ENCODE measurements at places on chromosomes 2 and 18. TPM values are rescaled to one million over a fixed set of nuclear protein-coding genes. Genes with fewer than 3 reads are reported as not detected.
A peak's percentile ranks its signal among the peaks of the same experiment; 100 is the strongest.

GNAL gene
- total RNA-seq = 3.0 TPM

CCDC178 gene
- total RNA-seq = not detected

BMP10 gene
- total RNA-seq = not detected

VWC2L gene
- not detected for total RNA-seq

RAMP1 gene
- 4.8 TPM for total RNA-seq

SCYGR4 gene
- not detected for total RNA-seq

DPP10 gene
- total RNA-seq = not detected

GAL3ST2 gene
- not detected for total RNA-seq

MSGN1 gene
- not detected for total RNA-seq

ADI1 gene
- 77.7 TPM for total RNA-seq

DNA sequence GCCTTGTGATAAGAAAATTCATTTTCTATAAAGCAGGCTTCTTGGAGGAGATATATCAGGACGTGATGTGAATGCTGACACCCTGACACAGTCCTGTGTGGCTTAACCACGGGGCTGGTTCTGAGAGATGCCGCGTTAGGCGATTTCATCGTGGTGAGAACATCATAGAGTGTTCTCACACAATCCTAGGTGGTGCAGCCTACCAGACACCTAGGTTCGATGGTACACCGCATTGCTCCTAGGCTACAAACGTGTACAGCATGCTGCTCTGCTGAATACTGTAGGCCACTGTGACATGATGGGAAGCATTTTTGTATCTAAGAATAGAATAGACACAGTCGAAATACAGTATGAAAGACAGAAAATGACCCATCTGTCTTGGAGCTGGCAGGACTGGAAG lies 82.5 kb downstream of the TNFRSF11A start:
- no peaks in the 10 kb centered on the region for H3K27me3 ChIP-seq
- no peak overlapping the region for H3K4me3 ChIP-seq
- DNase-seq = no peak
- no peak overlapping the region for H3K27ac ChIP-seq
- H3K36me3 ChIP-seq = no peaks in the 10 kb centered on the region

DNA sequence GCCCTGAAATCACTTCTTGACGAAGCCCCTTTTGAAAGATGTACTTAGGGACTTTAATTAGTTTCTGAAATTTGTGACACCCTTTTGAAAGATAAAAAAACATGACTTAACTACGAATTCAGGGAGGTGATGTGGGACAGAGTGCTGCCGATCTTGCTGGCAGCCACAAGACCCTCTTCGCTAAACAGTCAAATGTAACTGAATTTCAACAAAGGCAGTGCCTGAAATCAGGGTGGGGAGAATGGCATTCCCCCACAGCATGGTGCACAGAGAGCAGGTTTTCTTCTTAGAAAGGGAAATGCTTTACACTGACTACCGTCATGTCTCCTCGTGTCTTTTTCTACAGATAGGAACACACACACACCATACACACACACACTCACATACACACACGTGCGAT lies 640.2 kb upstream of the POU3F3 start:
- H3K4me3 ChIP-seq = no peak overlapping the region
- H3K4me1 ChIP-seq = no peaks in the 10 kb centered on the region
- no peaks in the 10 kb centered on the region for H3K36me3 ChIP-seq
- H3K27me3 ChIP-seq = no peaks in the 10 kb centered on the region
- no peak for DNase-seq
- H3K27ac ChIP-seq = no peak overlapping the region

DNA sequence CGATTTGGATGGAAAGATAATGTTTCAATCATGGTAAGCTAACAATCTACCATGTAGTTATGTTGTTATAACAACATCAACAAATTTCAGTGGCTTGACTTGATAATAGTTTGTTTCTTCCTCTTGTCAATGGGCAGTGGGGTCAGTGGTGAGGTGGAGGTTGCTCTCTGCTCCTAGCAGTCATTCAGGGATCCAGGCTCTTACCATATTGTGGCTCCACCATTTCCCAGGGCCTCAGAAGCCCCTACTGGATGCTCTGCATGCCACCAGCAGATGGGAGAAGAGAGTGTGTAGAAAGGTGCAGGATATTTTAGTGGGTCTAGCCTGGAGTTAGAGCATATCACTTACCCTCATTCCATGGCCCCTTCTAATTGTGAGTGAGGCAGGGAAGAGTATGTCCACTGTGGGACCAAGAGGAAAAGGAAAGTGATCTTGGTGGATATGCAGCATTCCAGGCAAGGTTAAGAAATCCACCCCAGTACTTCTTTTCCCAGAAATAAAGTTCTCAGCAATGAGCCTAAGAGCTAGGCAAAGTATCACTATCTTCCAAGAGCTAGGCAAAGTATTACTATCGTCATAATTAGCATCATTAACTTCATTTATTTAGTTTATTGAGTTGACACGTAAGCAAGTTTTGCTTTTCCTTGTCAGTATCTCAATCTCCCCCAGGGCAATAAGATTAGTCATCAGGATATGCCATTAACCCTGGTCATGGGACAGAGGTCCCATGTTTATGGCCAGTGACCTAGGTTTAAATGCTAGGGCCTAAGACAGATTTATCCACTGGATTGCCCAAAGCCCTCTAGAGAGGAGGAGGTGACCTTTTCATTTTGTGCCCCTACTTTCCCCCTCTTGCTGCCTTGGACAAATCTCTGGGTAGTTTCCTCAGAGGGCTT lies 4.2 kb upstream of the IWS1 start:
- no peak overlapping the region for H3K4me3 ChIP-seq

DNA sequence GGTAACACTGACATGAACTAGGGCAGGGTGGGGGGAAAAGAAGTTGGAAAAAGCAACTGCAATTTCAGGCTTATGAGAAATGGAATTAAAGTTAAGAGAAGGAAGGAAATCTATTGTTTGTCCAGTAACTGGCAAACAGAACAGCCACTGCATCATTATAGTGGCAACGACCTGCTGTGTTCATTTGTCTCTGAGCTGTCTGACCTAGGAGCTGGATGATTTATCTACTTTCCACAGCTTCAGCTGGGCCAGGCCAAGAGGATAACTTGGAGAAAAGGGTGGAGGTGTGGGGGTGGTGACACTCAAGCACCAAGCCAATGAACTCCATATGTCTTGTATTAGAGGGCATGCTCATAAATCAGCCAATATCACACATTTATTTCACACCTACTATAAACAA lies 291.5 kb upstream of the KLHL29 start:
- no peak overlapping the region for H3K27ac ChIP-seq
- H3K4me1 ChIP-seq = no peaks in the 10 kb centered on the region
- no peak for DNase-seq
- no peaks in the 10 kb centered on the region for H3K36me3 ChIP-seq
- H3K4me3 ChIP-seq = no peak overlapping the region

- peaks cover 86% of the 10 kb centered on the region for H3K27me3 ChIP-seq
- no peaks in the 10 kb centered on the region for H3K36me3 ChIP-seq
- H3K4me1 ChIP-seq = no peaks in the 10 kb centered on the region
- H3K4me3 ChIP-seq = no peak overlapping the region
Measured at GRCh38 chr2:176072951-176073904, 10.5 kb downstream of the EVX2 start.

DNA sequence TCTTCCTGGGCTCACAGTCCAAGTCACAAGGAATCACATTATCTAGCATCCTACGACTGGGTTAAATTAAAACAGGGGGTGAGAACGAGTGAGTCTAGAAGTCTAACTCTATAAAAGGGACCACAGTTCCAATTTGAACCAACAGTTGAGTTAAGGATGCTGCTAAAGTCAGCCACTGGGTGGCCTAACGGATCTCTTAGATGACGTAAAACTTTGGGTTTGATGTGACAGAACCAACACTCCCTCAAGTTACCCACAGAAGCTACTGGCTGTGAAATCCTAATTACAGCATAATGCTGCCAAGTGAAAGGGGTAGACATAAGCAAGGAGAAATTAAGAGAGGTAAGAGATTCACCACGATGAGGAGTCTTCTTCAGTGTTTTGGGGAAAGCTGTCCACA lies 32.7 kb upstream of the RUFY4 start:
- H3K36me3 ChIP-seq = no peaks in the 10 kb centered on the region
- H3K27me3 ChIP-seq = peaks cover 35% of the 10 kb centered on the region
- H3K4me3 ChIP-seq = no peak overlapping the region
- no peaks in the 10 kb centered on the region for H3K4me1 ChIP-seq

DNA sequence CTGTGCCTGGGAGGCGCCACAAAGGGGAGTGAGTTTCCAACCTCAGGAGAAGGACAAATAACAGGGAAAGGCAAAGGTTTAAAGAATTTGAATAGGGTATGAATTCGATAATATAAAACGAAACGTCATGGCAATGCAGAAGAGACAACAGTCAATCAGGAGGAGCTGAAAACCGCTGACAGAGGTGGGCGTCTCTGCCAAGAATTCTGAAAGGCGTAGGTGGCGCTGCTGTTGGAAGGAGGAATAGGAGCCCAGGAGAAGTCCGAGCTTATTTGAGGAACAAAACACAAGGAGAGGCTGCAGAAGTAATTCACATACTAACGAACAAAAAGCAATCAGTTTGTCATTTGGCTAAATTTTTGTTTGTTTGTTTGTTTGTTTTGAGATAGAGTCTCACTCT lies 485.8 kb upstream of the POU3F3 start:
- no peaks in the 10 kb centered on the region for H3K27me3 ChIP-seq
- H3K27ac ChIP-seq = no peak overlapping the region
- H3K36me3 ChIP-seq = no peaks in the 10 kb centered on the region
- no peak overlapping the region for H3K4me3 ChIP-seq
- no peaks in the 10 kb centered on the region for H3K4me1 ChIP-seq
- no peak for DNase-seq

GRCh38 chr2:207112383-207112782 lies 53.4 kb downstream of the KLF7 start:
- DNase-seq = peak; percentile 27
- no peak overlapping the region for H3K4me3 ChIP-seq
- H3K4me1 ChIP-seq = peaks cover 14% of the 10 kb centered on the region
- no peak overlapping the region for H3K27ac ChIP-seq
- peaks cover 54% of the 10 kb centered on the region for H3K36me3 ChIP-seq

- no peak overlapping the region for H3K27ac ChIP-seq
- no peak for DNase-seq
- no peak overlapping the region for H3K4me3 ChIP-seq
- no peaks in the 10 kb centered on the region for H3K27me3 ChIP-seq
Measured at GRCh38 chr2:99801327-99801901, 311.6 kb upstream of the REV1 start.

DNA sequence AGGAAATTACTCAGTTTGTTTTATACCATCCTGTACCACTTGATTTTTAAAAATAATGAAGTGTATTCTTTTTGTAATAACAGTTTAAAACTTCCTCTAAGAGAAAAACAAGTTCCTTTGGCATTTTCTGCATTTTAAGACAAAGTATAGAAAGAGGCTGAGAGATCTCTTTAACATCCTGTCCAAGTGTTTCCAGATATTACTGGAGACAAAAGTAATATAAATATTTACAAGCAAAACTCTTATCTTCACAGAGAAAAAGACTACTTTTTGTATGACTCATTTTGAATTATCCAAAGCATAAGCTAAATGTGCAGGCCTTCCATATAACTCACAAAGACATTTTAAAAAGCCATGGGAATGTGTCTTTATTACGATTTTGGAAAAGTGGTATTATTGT lies 221.1 kb downstream of the RDH14 start:
- peak; percentile 36 for DNase-seq
- H3K4me1 ChIP-seq = peaks cover 13% of the 10 kb centered on the region
- no peaks in the 10 kb centered on the region for H3K36me3 ChIP-seq
- no peaks in the 10 kb centered on the region for H3K27me3 ChIP-seq

- H3K4me3 ChIP-seq = no peak overlapping the region
- no peaks in the 10 kb centered on the region for H3K4me1 ChIP-seq
- H3K27me3 ChIP-seq = no peaks in the 10 kb centered on the region
- no peak overlapping the region for H3K27ac ChIP-seq
- no peak for DNase-seq
- no peaks in the 10 kb centered on the region for H3K36me3 ChIP-seq
Measured at GRCh38 chr18:10791169-10791831, 265.5 kb downstream of the NAPG start.

GRCh38 chr2:239919774-239920692 lies 105.1 kb downstream of the NDUFA10 start:
- no peaks in the 10 kb centered on the region for H3K4me1 ChIP-seq
- H3K27ac ChIP-seq = no peak overlapping the region
- H3K4me3 ChIP-seq = no peak overlapping the region
- DNase-seq = no peak
- H3K36me3 ChIP-seq = no peaks in the 10 kb centered on the region

GRCh38 chr2:38129987-38130386 lies 54.0 kb upstream of the CYP1B1 start:
- no peak overlapping the region for H3K4me3 ChIP-seq
- no peak overlapping the region for H3K27ac ChIP-seq
- peak; percentile 29 for DNase-seq
- H3K4me1 ChIP-seq = no peaks in the 10 kb centered on the region

GRCh38 chr2:75896779-75897366 lies 186.2 kb upstream of the GCFC2 start:
- peak; percentile 2 for DNase-seq
- no peak overlapping the region for H3K4me3 ChIP-seq
- H3K4me1 ChIP-seq = no peaks in the 10 kb centered on the region

DNA sequence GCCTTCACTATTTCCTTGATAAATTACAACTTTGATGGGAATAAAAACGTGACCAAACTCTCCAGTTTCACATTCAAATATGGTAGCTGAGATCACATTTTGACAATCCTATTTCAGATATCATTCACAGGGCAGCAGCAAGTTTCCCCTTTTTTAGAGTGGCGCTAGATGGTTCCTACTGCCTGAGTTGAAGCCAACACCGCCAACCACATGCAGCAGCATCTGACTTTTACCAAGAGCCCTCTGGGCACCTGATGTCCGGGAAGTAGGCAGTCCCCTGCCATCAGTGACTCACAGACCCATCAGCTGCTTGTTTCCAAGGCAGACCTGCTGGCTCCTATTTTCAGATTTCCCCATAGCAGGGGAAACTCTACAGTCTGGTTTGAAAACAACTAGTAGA lies 4.0 kb upstream of the MREG start:
- H3K4me1 ChIP-seq = 0 out of 2 replicates have a peak, but pooled peaks cover 5% of the 10 kb centered on the region
- H3K4me3 ChIP-seq = no peak overlapping the region
- no peak overlapping the region for H3K27ac ChIP-seq
- peak; percentile 51 for DNase-seq
- no peaks in the 10 kb centered on the region for H3K36me3 ChIP-seq

DNA sequence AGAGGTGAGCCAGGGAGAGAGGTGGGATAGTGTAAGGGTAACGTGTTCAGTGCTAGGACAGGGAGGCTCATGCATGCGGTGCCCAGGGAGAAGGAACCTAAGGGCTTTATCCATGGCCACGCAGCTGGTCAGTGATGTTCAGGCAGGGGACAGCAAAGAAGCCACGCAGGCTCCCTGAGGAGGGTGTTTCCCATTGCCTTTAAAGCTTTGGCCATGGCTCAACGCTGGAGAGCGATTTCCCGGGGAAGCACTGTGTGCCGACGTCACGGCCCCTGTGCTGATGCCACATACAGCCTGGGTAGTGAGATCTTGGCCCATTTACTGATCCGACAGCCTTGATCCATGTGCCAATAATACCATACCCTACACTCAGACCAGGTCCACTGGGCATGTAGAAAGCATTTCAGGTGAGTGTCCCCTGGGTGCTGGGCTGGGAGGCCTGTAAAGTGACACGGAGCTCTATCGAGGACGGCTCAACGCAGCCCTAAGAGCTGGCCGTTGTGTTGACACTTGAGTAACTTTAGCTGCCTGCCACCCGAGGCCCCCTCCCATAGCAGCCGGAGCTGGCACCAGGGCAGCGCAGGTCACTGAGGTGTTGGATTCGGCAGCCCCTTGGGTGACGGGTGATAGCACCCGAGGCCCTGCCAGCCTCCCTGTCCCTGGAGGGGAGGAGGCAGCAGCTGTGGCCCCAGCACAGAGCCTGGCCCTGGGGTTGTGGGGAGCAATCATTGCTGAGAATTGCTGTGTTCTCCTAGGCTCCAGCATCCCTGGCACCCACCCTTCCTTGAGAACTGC lies 41.4 kb downstream of the PDIA6 start:
- no peak overlapping the region for H3K4me3 ChIP-seq
- no peaks in the 10 kb centered on the region for H3K27me3 ChIP-seq
- no peak for DNase-seq
- no peak overlapping the region for H3K27ac ChIP-seq
- H3K36me3 ChIP-seq = no peaks in the 10 kb centered on the region
